Stimulated activated CD8-positive, alpha-beta memory T cell treated with anti-CD3 and anti-CD28 coated beads, Interleukin-7, amount 100 ng/mL, for 24 hours (primary cell): ENCODE measurements at places on chromosomes 3 and 15.

GRCh38 chr15:80550908-80551260 lies 144.2 kb upstream of the ABHD17C start:
- no peak for DNase-seq

DNA sequence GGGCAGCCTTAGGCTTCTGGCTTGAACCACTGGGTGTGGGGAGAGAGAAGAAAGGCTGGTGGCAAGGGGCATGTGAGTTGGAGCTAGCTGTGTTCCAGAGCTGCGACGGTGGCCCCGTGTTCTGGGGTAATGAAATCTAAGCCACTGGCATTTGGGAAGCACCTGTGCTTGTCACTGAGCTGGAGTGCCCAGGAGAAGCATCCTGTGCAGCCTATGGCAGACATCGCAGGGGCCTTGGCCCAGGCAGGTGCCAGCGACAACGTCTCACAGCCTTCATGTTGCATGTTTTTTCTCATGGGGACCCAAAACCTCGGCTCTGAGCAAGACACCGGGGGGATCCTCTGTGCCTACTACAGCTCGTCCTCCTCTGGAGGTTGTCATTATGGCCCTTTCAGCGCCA lies 91.1 kb upstream of the PLXNA1 start:
- DNase-seq = no peak

- DNase-seq = no peak
Observed at GRCh38 chr3:98968347-98968746, 66.9 kb upstream of the DCBLD2 start.

DNA sequence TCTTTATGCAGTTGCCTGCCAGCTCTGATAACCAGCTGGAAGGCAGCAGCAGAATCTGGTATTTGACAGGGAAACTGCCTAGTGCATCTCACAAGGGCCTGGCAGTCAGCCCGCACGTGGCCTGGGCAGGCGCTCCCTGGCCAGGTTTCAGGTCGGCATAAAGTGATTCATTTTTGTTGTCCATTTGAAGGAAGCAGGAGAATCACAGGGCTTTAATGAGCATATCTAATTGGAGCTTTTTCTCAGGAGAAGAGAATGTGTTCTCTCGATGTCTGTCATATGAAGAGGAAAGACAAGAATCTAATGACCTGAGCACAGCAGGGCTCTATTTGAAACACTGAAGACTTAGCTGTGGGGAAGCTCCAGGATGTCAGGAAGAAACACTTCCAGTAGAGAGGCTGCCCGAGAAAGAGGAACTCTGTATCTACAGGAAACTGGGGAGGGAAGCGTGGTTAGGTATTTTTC lies 98.8 kb upstream of the MB21D2 start:
- no peak for DNase-seq

DNA sequence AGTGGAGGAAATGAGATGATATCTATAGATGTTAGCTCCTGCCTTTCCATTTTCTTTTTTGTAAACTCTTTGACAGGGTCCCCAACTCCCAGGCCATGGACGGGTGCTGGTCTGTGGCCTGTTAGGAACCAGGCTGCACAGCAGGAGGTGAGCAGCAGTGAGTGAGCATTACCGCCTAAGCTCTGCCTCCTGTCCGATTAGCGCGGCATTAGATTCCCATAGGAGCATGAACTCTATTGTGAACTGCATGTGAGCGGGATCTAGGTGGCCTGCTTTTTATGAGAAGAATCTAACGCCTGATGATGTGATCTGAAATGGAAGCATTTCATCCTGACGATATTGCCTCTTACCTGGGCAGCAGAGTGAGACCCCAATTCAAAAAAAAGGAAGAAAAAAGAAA lies 56.8 kb upstream of the CHD2 start:
- DNase-seq = no peak

GRCh38 chr15:40754574-40754882 lies 526 bp downstream of the RMDN3 start:
- DNase-seq = no peak

- no peak for DNase-seq
Observed at GRCh38 chr3:139982404-139982803, 47.4 kb downstream of the CLSTN2 start.

- no peak for DNase-seq
Observed at GRCh38 chr3:43104660-43105595, 951 bp downstream of the POMGNT2 start.

DNA sequence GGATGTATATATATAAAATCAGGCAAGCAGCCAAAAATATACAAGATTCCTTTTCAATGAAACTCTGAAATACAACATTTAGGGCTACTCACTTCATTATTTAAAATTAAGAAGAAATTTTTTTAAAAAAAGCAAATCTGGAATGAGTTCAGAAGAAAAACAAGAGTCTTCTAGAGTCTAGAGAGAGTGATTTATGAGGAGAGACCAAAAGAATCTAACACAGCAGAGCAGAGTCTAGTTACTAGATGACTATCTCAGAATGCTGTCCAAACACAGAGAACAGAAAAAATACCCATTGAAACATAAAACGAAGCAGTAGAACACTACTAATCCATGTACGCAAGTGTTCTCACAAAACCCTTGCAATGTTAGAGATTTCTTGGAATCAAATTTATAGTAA lies 275.2 kb upstream of the CBLB start:
- no peak for DNase-seq

DNA sequence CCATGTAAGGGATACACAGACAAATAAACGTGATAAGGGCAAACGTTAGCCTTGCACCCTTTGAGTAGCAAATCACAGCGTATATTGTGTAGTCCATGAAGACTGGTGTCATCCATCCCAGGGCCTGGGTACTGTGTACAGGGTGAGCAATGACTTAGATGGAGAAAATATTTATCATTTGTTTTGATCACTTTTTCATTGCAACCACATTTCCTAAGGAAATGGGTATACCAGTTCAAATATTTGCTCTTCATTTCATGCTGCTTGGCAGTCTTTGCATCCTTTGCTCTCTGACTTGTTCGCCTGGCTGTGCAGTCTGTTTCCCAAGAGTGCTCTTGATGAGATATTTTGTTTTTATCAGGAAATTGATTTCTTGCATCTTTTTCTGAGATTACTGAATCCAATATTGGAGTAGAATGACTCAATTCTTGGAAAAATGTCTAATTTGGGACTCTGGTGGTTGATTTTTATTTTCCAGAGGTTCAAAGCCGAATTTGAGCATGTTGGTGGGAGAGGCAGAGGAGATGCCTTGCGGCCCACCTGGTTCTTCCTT lies 424.6 kb upstream of the SEMA6D start:
- DNase-seq = no peak

DNA sequence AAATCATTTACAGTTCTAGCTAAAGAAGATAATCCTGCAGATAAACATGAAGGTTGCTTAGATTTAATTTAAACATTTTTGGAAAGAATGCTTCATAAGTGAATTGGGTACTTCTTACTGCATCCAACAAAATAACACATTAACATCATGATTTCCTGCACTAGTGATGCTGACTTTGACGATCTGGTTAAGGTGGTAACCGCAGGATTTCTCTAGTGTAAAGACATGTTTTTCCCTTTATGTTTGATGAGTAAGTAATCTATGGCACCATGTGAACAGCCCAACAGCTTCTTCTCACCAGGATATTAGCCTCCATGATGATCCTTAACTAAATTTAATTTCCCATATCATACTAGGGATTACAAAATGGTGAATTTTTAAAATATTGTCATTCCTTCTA lies 14.1 kb downstream of the SPPL2A start:
- no peak for DNase-seq

DNA sequence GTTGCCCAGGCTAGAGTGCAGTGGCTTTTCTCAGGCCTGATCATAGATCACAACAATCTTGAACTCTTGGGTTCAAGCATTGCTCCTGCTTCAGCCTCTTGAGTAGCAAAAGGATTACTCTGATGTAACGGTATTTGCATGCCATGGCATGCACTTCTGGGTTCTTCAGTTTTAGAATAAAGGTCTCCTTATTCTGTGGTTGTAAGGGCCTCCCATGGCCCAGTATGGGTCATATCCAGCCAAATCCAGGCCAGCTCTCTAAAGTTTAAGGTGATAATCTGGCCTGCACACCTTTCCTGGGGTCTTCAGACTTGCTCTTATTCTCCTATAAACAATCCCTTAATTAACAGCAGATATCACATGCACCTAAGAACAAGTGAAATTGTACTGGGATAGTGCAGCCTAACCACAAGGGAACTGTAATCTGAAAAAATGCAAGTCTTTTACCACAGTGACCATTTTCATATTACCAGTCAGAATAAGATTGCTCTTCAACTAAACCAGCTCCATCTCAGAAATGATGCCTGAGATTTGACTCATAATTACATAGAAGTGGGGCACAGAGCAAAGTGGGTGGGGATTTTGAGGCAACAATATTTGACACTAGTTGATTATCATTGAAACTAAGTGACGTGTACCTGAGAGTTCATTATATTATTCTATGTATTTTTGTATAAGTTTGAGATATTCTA lies 25.4 kb downstream of the COMMD2 start:
- DNase-seq = no peak

DNA sequence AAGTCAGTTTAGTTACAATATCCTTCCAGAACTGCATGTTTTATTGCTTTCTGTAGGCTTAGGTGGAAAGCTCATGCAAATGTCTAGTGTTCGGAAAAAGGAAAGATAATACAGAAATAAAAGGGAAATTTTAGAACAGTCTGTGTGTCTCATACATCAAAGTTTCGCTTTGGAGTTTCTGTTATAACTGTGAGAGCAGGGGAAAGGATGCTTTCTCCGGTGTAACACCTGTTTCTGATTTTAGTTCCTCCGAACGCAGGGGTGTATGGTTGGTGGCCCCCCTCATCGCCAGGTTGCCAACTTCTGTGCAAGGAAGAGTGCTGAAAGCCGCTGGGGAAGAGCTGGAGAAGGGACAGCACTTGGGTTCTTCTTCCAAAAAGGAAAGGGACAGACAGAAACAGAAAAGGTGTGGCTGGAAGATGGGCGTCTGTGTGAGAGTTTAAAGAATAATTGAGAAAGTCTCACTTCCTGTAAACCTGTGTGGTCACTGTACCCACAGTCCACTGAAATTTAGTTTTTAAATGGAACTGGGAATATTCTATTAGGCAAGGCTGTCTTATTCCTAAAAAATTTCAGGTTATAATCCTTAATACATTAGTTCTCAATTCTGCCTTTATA lies 6.7 kb downstream of the P2RY12 start:
- no peak for DNase-seq

DNA sequence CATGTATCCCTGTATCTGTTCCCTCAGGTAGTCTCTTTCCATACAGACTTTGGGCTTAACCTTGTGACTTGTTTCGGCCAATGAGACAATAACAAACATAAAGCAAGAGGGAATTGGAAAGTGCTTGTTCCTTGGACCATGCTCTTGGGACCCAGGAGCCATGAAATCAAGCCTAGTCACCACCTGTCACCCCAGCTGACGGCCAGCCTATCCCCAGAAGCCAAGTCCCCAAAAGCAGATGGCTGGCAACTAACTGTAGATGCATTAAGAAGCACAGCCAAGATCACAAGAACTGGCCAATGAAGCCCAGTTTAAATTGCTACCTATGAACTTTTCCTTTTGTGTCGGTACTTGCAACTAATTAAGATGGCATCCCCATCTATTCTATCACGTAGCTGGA lies 822.0 kb downstream of the CADM2 start:
- no peak for DNase-seq

GRCh38 chr15:48802257-48802656 lies 8.6 kb downstream of the CEP152 start:
- DNase-seq = no peak

GRCh38 chr15:99476413-99477222 lies 89.2 kb upstream of the MEF2A start:
- no peak for DNase-seq

GRCh38 chr3:25843332-25843731 lies 53.4 kb downstream of the OXSM start:
- DNase-seq = no peak

- DNase-seq = no peak
Observed at GRCh38 chr15:83538682-83539081, 91.5 kb downstream of the SH3GL3 start.

DNA sequence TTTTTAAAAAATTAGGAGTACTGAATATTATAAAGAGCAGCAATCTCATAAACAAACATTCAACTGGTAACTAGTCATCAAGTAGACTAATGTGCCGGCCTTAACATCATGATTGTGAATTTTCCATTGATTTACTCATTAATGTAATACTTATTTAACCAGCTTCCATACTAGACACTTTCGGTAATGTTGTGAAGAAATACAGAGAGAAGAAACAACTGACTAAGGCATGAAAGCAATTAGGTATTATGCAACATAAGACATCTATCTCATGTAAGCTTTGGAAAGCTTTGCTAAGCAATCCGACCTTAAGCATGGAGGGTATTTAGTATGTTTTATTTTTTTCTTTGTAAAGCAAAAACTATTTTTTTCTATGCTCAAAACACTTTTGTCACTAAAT lies 108.0 kb downstream of the IL1RAP start:
- no peak for DNase-seq

DNA sequence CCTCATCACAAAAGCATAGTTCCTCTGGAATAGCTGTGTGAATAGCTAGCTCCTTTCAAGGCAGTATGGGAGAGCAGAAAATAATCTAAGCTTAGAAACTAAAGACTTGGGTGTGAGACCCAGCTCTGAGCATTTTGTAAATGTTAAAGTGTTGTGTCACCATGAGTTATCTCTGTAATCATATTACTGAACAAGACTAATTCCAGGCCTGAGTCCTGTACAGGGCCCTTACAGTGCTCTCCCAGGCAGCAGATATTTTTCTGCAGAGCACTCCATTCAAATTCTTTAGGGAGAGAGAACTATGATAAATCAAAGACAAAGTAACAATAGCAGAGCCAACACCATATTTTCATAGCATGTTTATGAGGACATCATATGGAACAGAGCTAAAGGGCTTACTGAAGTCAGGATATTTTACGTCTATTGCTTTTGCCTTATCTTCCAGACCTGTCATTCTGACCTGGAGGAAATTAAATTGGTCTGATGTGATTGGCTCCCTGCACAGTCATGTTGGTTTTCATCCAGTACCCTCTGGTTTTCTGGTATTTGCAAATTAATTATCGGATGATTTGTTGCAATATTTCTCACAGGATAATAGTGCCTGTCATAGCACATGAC lies 172.6 kb upstream of the PPP2R3A start:
- no peak for DNase-seq

GRCh38 chr3:41888368-41889076 lies 73.4 kb downstream of the ULK4 start:
- no peak for DNase-seq

GRCh38 chr3:69182588-69183316 lies 60.4 kb upstream of the LMOD3 start:
- no peak for DNase-seq

DNA sequence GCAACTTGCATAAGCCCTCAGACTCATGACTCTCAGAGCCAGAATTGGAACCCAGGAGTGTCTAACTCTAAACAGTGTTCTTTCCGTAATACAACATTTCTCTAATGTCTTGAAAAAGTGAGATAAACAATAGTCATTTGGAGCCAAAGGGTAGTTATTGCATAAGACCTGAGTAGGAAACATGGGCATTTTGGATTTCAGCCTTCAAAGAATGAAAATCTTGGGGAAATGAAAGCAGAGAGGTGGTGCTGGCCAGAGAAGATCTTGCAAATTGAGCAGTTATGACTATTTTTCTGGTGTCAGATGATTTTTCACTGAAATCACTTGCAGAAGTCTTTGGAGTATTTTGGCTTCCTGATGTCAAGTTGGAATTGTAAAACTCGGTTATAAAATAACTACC lies 379.4 kb downstream of the DIPK2A start:
- DNase-seq = no peak
